Activated effector memory CD4-positive, alpha-beta T cell treated with Interleukin-2 at 50 U/mL for 16 hours (primary cell): ENCODE measurements at places on chromosomes 3 and 15.
A peak's percentile ranks its signal among the peaks of the same experiment; 100 is the strongest.

DNA sequence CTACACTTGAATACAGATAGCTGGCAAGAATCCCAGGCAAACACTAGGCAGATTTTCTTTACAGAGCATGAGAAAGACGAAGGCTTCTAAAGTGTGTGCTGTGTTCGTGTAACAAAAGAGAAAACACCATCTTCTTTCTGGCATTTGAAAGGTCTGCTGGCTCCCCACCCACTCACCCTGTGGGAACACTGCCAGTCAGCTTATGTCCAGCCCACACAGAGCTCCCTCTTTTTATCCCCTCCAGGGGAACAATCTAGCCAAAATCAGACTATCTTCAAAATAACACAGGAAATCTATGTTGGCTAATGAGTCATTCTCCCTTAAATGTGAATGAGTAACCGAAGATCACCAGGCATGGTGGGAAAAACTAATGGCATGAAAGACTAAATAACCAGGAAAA is 45.6 kb upstream of the PAQR5 start:
- no peak for DNase-seq

GRCh38 chr15:87959080-87959479 is 297.5 kb downstream of the NTRK3 start:
- no peak for DNase-seq

- DNase-seq: no peak
Measured at GRCh38 chr3:152942366-152942765, 107.4 kb downstream of the P2RY1 start.

DNA sequence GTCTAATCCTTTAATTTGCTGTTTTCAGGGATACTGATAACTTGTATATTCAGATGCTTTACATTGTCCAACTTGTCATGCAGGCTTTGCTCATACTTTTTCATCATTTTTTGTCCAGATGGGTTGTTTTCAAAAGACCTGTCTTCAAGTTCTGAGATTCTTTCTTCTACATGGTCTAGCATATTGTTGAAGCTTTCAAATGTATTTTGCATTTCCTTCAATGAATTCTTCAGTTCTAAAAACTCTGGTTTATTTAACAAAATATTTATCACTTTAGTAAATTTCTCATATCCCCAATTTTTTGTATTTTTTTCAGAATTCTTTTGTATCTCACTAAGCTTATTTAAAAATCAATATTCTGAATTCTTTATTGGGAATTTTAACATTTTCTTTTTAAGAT is 388.3 kb upstream of the IL12A start:
- no peak for DNase-seq

DNA sequence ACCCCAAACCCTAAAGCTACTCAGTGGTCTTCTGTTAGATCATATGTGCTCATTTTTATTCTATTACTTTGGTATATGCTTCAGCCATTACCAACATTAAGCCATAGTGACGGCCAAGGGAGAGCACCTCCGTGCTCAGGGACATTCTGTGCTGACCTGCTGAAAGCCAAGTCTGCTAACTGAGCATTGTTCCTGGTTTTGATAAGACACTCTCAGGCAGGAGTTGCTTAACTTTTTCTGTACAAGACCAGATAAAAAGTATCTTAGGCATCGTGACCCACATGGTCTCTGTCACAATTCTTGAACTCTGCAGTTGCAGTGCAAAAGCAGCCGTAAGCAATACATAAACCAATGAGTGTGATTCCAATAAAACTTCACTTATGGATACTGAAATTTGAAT is 100.6 kb downstream of the KLHL25 start:
- DNase-seq: no peak

GRCh38 chr3:153043729-153044328 is 118.2 kb upstream of the RAP2B start:
- no peak for DNase-seq

DNA sequence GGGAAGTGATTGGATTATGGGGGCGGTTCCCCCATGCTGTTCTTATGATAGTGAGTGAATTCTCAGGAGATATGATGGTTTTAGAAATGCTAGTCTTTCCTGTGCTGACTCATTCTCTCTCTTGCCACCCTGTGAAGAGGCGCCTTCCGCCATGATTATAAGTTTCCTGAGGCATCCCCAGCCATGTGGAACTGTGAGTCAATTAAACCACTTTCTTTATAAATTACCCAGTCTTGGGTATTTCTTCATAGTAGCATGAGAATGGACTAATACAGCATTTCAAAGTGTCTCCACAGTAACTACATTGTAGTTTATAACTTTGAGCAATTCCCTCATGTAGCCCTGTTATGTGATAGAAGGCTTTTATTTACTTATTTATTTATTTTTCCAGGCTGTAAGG is 128.8 kb upstream of the CHRNA7 start:
- no peak for DNase-seq

- DNase-seq: no peak
Measured at GRCh38 chr3:120983321-120983665, 75.3 kb downstream of the STXBP5L start.

DNA sequence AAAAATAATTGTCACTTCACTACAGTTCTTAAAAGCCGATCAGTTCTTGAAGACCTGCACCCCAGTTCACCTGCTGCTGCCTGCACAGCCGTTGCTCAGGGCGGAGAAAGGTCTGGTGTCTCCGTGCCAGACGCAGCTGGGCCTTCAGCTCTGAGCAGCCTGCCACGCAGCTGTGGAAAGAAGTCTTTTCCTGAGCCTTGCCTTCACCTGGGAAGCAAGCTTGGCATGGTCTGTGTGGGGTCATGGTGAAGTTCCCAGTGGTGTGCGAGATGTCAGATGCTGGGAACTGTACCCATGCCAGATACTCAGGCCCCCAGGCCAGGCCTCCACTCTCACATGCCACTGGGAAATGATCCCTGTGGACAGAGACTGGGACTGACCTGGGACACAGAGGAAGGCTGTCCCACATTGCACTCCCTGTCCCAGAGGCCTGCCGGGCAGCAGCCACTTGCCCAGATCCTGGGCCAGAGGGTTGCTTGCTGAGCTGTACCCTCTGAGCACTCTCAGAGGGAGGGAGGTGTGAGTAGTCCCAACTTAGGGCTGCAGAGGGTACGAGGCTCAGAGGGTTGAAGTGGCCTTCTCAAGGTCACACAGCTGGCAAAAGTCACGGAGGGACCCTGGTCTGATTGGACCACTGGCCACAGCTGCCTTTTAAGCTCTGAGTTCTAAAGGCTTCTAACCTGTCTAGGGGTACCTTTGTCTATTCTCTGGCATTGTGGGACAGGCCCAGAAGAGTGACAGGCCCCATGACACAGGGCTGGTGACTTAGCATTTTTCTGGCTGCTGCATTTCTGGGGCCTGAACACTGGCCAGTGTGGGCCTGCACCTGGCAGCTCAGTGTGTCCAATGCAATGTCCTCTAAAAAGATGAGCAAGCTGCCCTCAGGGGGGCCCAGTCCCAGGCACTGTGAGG is 55.4 kb downstream of the KLF13 start:
- no peak for DNase-seq

GRCh38 chr3:110198717-110199587 is 861.6 kb upstream of the DPPA4 start:
- DNase-seq: no peak

GRCh38 chr3:139357899-139358298 is 14.1 kb downstream of the MRPS22 start:
- no peak for DNase-seq

- DNase-seq: no peak
Measured at GRCh38 chr3:168864107-168865021, 768.6 kb upstream of the GOLIM4 start.

GRCh38 chr3:13069495-13069894 is 3.7 kb downstream of the IQSEC1 start:
- DNase-seq: peak; percentile 25

- no peak for DNase-seq
Measured at GRCh38 chr3:4529876-4530588, 36.9 kb downstream of the ITPR1 start.

DNA sequence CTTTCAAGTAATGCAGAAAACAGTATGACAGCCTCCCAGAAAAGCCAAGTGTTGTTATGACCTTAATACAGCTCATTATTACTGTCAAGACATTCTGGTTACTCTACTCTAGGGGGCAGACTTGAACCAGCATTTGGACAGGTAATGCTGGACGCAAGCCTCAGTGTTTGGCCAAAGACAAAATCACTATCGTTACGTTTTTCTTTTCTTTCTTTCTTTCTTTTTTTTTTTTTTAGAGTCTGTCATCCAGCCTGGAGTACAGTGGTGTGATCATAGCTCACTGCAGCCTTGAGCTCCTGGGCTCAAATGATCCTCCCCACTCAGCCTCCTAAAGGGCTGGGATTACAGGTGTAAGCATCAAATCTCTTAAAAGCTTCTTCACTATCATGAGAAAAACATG is 29.4 kb upstream of the TMEM45A start:
- no peak for DNase-seq

- DNase-seq: no peak
Measured at GRCh38 chr3:13193320-13194284, 120.4 kb upstream of the IQSEC1 start.

- no peak for DNase-seq
Measured at GRCh38 chr3:38980938-38981337, 70.8 kb downstream of the SCN11A start.
